Sigmoid colon (tissue), 7 donors: ENCODE measurements at places on chromosomes 2 and 18. TPM values are rescaled to one million over a fixed set of nuclear protein-coding genes. Genes with fewer than 3 reads are reported as not detected.
A peak's percentile ranks its signal among the peaks of the same experiment; 100 is the strongest.

Gene PROKR1
- 0.28 TPM for total RNA-seq

Gene KLF7
- total RNA-seq, result 52.1 TPM

Gene PDK1
- 15.0 TPM for total RNA-seq

Gene TMEM182
- 2.3 TPM for total RNA-seq

Gene NEB
- total RNA-seq, result 0.68 TPM

Gene SLC4A5
- 1.5 TPM for total RNA-seq

Gene UGT1A8
- not detected for total RNA-seq

DNA sequence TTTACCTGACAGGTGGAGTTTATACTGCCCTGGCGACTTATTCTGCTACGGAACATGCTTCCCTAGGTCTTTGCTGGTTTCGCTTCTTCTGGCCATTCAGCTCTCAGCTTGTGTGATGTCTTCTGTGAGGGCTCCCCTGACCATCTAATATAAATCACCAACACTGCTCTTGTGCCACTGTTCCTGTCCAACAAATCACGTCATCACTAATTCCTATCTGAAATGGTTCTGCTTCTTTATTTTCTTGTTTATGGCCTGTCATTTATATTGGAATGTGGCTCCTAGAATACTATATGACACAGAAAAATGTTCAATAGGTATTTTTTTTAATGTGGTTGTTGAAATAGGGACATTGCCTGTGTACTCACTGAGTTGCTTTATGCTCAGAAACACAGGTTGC is 171.5 kb downstream of the CD8B2 start:
- no peak for DNase-seq

DNA sequence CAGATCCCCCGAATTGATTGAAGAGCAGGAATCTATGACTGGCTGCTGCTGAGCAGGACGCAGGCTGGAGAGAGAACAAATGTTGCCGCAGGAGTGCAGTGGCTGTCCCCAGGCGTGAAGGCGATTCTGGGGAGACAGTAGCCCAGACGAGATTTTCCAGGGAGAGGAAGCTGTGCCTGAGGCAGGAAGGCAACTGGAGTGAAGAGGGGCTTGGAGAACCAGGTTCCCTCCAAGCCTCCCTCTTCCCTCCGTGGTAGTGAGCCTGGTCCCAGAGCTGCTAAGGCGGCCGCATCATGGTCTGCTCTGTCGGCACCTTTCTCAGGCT is 1.3 kb upstream of the NPPC start:
- DNase-seq, result peak; percentile 46

DNA sequence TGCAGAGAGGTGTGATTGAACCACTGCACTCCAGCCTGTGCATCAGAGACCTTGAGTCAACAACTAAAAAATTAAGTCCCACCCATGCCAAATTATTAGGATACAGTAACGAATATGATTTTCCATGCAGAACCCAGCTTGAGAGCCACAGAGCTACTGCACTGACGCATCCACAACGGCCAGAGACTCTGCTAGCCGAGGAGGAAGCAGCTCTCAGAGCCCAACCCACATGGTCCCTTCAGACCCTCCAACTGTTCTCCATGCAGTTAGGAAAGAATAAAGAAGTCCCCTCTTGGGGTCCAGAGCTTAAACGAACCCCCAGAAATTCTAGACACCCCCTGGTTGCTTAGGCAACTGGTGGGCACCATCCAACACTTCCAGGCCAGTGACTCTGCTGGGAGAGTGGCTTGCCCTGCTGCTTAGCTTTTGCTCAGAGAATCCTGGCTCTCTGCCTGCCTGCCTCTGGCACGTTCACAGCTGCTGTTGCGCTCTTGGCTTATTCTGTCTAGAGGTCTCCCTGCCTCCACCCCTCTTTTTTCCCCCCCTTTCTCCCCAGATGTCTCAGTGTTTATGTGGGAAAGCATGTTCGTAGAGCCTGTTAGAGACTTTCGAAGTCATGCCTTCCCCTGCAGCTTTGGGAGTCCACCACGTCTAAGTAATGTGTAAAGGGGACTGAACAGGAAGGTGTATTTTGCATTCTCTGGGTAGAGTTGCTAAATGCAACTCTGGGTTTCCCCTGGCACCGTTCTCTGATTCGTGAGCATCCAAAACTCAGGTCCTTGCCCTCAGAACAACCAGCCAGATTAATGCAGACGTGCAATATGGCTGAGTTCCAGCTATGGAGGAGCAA is 26.0 kb upstream of the SP3 start:
- DNase-seq, result peak; percentile 93

- DNase-seq, result no peak
Observed at GRCh38 chr2:230790981-230791380, 73.8 kb upstream of the ITM2C start.

DNA sequence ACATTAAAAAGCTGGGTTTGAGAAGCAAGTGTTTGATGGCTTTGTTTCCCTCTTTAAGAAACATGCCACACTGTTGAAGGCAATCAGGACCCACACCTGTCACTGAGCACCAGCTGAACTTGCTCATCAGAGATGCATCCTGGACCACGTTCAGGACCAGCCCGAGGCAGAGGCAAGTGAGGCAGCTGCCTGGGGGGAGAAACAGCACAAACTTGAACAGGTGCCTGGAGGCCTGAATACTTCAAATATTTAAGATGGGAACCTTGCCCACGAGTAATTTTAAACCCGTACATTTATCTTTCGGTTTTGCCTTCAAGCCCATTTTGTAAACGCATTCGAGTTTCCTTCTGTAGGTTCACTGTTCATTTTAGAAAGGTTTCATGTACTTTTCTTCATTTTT is 421.3 kb downstream of the NYAP2 start:
- no peak for DNase-seq

DNA sequence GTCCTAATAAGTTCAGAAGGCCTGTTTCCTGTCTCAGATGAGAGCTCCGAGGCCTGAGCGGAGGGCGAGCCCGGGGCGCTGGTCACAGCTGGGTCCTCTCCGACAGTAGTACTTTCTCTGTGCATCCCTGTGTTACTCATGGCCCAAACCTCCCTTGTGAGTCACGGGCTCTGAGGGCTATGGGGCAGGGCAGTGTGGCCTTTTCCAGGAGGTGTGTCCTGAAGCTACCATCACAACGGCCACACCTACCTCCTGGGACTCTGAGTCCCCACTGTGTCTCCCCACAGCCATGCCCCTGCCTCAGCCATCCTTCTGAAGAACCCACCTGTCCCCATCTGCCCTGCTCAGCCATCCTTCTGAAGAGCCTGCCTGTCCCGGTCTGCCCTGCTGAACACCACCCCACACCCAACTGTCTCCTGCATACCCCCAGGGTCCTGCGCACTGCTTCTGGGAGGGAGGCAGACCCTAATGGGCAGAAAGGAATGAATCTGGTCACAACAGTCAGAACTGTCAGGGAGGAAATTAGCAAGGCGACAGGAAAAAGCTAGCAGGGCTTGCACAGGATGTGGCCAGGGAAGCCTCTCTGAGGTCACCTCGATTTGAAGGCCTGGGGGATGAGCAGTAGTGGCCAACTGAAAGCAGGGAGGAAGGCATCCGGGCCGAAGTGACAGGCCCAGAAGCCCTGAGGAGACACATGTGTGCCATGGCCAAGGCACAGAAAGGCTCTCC is 145.4 kb upstream of the RIOK3 start:
- no peak for DNase-seq

DNA sequence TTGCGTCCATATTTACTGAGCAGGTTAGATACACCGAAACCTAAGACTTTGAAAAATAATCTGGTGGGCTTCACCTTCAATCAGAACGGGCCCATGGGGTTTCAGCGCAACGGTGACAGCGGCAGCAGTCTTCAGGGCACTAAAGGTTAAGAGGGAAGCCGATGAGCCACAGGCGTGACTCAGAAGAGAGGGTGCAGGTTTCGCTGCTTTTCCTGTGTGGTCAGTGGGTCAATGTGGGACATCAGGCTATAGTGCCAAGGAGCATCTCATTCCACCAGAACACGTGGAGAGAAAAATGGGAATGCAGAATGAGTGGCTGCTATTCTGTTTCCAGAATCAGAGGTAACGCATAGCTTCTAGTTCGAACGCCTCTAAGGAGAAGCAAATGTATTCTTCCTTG is 8.9 kb downstream of the PTGR3 start:
- no peak for DNase-seq

DNA sequence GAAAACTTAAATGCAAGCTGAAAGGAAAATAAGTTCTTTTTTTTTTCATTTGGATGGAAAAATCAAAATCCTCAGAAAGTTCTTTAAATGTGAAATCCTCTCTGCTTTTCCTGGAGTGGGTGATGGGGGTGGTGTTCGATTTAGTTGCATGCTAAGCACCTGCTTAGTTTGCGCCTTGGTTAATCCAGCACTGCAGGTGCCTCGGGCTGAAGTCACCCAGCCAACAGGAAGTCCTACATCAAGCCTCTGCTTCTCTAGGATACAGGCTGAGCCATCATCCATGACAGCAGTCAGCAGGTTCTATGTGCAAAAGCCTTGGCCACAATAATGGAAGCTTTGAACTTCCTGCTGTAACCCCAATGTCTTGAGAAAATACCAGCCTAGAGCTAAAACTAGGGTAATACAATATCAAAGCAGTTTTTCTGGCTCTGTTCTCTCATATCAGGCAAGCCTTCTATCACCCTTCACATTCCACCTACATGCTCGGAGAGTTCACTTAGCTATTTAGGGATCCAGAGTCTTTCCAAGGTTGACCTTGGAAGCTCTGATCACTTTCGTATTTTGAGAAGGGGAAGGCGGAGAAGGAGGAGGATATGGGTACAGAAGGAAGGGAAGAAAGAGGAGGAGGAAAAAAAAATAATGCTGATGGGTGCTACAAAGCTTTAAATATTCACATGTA is 116.1 kb upstream of the LRRTM1 start:
- DNase-seq, result no peak

DNA sequence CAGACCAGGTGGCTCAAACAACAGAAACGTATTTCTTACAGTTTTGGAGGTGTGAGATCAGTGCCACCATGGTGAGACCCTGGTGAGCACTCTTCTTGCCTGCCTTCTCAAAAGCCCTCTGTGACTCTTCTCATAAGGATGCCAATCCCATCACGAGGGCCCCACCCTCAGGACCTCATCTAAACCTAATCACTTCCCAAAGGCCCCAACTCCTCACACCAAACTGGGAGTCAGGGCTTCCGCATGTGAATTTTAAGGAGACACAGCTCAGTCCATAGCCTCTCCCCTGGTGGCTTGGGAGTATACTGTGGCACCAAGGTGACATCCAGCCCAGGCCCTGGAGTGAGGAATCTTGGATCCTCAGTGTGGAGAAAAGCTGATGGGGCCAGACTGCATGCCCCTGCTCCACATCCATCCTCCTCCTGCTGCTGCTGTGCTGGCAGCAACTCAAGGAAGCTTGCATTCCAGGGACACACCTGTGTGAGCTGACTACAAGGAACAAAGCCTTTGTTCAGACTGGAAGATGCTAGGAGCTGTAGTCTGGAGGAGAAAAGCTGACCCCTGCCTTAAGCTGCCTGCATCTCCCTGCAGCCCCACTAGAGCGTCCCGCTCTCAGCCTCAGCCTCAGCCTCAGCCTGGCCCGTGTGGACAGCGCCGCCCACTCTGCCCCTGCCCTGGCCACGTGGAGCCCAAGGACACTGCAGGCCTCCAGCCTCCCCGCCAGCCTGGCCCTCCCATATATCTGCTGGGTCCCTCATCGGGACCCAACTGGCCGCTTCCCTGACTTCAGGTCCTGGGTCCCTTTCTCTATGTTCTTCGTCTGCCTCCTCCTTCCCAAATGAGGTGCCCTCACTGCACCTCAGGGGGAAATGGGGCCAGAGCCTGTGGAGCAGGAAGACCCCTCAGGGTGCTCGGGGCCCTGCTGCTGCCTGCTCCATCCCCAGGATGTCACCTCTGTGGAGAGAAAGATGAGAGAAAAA is 87.8 kb upstream of the RAB6C start:
- peak; percentile 19 for DNase-seq

DNA sequence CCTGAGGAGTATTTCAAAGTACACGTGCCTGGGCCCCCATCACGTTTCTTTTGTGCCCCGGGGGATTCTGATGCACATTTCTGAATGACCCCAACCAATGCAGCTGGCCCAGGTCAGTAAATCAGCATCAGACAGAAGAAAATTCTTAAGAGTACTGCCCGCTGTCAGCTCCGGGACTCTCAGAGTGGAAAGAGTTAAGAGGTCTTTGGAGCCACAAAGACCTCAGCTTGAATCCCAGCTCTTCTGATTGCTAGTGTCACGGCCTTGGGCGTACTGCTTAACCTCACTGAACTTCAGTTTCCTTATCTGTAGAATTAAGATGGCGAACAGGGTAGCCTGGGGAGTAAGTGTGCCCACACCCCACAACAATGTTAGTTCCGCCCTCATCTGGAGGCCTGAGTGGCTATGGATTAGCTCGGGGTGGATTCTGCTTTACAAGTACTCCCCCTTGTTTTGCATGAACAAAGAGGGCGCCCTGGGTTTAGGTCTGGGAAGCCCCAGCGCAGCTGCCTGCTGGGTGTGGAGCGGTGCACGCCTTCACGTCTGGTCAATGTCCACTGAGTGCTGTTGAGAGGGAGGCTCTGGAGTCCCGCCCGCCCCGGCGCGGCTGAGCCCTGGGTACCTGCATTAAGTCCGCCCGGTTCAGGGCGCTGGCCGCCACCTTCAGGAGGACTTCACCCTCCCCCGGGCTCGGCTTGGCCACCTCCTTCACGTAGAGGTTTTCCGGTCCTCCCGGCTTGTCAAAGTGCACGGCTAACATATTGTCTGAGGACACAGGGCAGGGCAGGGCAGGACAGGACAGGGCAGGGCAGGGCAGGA is 858 bp downstream of the TP53I3 start:
- DNase-seq, result no peak

- no peak for DNase-seq
Observed at GRCh38 chr2:237464757-237465391, 22.2 kb upstream of the MLPH start.

- no peak for DNase-seq
Observed at GRCh38 chr2:174830561-174830960, 66.3 kb upstream of the CHRNA1 start.

DNA sequence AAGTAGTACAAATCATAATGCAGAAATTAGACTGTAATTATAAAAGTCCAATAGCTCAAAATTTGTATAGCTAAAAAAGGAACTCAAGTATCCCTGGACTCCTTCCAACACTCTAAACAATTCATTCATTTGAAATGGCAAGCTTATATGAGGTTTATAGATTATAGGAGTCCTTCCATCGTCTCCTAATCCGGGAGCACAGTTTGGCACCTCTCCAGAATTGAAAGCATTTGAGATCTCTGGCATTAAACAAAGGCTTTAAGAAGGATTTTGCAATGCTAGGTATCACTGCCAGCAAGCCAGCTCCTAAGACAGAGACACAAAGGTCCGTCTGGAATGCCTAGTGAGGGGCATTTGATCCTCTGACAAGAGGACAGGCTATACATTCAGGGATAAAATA is 90.9 kb downstream of the ACVR1 start:
- DNase-seq, result no peak
